Caudate nucleus (tissue), 63 donors: ENCODE measurements at places on chromosomes 5 and 9.

GRCh38 chr5:157607371-157608161, 32.0 kb upstream of the ADAM19 start:
- DNase-seq, result no peak

GRCh38 chr5:139640421-139641115, 7.6 kb upstream of the CXXC5 start:
- DNase-seq, result no peak

- no peak for DNase-seq
Measured at GRCh38 chr9:79592726-79593493, 21.1 kb downstream of the TLE4 start.

GRCh38 chr5:123012321-123012720, 24.2 kb downstream of the PPIC start:
- DNase-seq, result no peak

DNA sequence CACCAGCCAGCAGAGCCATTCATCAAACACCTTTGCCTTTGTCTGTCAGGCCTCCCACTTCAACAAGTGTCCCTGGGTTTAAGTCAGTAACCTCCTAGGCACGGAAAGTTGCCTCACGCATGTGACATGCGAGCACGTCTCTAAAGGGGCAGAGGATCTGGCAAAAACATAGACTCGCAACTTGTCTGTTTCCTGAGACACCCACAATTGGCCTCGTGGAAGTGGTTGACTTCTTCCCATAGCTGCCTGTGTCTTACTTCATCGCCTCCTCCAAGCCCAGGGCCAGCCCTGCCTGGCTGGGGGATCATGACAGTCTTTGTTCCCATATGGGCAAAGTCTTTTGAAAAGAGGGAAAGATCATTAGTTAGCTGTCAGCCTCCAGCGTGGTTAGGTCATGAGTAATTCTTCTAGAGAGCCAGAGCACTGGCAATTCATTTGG, 35.5 kb upstream of the GLRX start:
- no peak for DNase-seq

DNA sequence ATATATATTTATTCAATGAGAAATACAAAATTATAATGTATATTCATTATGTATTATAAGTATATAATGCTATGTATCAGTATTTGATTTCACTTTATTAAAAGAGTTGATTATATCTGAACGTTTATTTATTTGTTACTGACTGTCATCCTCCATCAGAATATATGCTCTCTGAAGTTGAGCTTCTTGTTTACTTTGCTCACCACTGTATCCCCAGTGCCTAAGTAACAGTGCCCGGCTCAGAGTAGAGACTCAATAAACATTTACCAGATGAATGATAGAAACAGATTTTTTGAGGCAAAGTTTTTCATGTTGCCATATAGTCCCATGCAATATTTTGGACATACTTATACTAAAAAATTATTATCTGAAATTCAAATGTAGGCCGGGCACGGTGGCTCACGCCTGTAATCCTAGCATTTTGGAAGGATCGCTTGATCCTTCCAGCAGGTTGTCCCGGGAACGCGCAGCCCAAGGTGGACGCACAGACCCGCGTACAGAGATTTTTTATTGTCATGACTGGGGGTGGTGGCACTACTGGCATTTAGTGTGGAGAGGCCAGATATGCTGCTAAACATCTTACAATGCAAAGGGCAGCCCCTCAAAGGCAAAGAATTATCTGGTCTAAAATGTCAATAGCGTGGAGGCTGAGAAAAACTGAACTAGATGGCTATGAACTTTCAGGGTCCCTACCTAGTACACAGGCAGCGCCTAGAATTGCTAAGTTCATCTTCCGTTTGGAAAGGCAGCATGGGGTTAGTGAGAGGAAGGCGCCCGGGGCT, 761 bp upstream of the DNAJC25 start:
- no peak for DNase-seq

DNA sequence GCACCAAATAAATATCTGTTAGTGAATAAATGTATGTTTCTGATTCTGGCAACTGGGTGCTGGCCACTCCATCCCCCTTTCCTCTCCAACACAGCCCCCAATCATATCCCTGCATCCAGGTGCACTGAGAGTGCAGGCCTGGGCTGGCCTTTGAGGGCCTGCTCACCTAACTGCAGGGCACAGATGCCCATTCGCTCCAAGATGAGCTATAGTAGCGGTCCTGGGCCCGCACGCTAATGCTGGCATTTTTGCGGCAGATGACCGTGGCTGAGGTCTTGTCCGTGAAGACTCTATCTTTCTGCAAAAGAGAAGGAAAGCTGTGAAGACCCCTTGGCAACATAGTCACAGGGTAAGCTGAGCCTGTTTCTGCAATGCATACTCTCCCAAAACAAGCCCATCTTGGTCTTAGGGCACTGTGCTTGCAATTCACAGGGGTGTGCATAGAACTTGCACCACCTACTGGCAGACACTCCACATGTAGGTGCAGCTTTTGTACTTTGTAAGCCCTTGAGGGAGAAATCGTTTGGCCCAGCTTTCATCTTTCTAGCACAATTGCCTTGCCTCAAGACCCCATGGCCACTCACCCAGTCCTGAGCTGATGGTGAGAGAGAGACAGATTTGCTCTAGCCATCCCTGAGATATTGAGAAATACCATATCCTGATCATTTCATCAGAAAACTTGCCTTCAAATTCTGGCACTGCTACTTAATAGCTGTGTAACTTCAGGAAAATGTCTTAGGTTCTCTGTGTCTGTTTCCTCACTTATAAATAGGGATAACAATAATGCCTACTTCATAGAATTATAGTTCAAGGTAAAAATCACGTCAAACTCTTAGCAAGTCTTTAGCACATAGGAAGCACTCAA, 13.5 kb downstream of the IL12B start:
- DNase-seq, result no peak

DNA sequence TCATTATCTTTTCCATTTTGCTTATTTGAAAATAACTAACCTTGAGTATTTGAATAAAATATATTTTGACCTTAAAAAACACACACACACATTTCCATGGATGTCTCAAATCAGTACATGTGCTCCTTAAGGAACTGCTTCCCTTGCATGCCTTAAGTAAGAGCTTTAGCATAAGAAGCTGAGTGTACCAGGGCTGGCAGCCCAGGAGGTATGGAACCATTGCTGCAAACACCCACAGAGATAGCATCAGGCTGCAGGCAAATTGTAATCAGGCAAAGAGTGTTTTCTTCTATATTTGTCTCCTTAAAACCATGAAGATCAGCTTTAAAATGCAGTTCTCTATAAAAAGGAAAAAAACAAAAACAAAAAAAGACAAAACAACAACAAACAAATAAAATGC, 160.6 kb downstream of the PLK2 start:
- DNase-seq, result no peak

DNA sequence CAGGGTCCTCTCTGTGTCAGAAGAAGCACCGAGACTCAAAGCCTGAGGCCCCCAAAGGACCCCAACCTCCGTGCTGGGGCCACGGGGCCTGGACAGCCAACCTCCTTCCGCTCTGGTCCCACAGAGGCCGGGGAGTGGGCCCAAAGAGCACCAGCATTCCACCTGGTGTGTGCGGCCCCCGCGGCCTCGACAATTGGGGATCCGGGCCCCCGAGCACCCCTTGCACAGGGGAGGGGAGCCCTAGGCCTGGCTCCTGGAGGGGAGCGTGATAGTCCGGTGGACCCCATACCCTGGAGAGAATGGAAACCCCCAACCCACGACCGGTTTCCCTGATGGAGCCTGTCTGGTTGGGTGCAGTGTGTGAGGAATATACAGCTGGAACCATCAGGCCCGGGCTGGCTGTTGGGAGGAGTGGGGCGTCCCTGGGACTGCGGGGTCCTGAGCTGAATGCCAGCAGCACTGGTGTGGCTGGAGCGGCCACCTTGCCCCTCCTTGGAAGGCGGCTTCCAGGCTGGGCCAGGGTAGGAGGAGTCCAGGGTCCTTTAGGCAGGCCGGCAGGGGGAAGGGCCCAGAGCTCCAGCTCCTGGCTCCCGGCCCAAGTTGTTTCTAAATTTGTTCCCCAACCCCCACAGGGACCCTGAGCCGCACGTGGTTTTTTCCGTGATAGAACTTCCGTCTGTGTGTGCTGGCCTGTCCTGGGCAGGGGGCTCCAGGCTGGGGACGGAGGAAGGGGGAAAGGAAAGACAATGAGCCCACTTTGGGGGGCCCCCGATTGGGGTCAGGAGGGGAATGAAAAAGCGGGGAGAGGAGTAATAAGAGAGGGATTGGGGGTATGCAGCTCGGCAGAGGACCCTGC, 825 bp upstream of the TOR4A start:
- no peak for DNase-seq

- DNase-seq, result no peak
Measured at GRCh38 chr5:122880749-122881148, 35.3 kb downstream of the SNX24 start.

DNA sequence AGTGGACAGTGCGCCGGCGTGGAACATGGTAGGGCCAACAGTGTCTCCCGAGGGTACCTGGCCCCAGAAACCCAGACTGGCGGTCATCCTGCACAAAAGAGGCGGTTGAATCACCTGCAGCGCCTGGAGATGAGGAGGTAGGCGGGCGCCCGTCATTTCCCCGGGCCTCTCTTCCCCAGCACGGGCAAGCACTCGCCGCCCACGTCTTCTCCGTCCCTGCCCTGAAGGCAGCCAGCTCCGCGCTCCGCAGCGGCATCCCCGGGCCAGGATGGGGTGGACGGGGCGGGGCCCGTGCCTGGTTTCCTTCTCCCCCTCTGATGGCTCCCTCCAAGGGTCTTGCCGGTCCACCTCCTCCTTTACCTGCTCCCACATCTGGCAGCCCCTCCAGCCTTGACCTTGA, 27.1 kb upstream of the N4BP3 start:
- no peak for DNase-seq

- no peak for DNase-seq
Measured at GRCh38 chr9:72755836-72756235, 197.0 kb downstream of the ALDH1A1 start.

- DNase-seq, result peak; percentile 36
Measured at GRCh38 chr5:14035859-14036503, 91.5 kb upstream of the DNAH5 start.

GRCh38 chr5:56290378-56291078, 57.4 kb upstream of the ANKRD55 start:
- no peak for DNase-seq

DNA sequence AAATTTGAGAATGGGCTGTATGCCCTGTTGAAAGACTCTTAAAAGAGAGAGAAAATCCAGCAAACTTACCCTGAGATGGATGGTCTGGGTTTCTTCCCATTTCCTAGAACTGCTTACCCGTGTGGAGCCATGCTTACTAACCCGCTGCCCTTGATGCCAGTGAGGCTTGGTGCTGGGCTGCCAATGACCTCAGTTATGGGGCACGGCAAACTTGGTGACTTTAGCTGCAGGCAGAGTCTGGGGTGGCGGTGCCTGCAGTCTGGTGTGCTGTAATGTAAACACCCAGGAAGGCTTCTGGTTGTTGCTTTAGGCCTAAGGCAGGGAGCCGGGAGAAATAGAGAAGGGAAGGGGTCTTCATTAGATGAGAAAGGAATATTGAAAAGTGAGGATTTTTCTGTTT, 7.3 kb upstream of the TENT4A start:
- no peak for DNase-seq

DNA sequence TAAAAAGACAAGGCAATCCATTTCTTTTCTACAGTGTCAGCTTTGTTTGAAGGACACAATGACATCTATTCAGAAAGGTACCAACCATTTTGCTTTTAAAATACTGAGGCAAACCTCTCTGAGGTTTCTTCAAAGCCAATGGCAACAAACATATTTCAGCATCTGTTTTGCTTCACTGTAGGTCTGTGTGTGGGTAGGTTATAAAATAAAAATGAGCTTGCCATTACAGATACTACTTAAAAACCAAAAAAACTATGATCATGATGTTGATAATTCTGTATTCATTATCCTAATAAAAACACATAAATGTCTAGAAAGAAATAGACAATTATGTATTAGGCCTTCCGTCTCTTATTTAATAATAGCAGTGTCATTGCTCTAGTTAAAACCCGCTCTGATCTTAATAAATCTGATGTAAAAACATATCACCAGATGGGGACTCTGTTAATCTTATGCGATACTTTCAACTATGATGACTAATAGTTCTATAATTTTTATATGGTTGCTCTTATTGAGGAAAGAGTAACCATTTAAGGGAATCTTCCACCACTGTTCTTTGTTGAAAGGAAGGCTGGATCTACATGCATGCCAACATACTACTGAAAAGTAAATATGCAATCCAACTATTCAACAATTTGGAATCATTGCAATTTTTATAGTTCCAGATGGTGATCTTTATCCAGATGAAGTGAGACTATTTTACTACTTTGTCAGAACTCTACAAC, 647.2 kb downstream of the PDE4D start:
- DNase-seq, result no peak

GRCh38 chr5:41763574-41763973, 106.7 kb downstream of the OXCT1 start:
- DNase-seq, result no peak

GRCh38 chr5:115718927-115719326, 93.1 kb upstream of the TMED7 start:
- DNase-seq, result no peak

DNA sequence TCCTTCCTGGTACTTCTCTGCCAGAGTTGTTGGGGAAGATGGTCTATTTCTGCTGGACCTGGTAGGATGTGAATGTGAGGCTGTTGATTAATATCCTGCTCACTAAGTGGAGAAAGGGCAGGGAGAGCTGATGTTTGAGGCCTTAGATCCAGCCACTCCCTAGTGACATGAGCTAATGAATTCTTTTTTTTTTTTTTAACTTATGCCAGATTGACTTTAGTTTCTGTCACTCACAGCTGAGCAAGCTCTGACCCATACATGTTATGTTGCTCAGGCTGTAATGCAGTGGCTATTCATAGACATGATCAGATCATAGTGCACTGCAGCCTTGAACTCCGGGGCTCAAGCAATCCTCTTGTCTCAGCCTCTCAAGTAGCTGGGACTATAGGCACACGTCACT, 75.1 kb upstream of the SPRY4 start:
- no peak for DNase-seq

DNA sequence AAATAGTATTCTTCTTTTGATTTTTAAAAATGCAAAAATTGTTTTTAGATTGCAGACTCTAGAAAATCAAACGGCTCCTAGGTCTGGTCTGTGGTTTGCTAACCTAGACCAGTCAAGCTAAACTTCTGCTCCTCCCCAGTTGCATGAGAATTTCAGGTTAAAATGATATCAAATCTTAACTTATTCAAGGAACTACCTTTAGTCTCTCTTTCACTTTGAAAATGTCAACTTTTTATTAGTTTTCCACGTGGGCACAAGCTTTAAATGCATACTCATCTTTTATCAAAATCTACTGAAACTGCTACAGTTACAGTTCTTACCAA, 8.8 kb downstream of the CAMK4 start:
- DNase-seq, result no peak

GRCh38 chr5:158897444-158898160, 202.1 kb downstream of the EBF1 start:
- no peak for DNase-seq

GRCh38 chr5:167573370-167574127, 717.9 kb upstream of the WWC1 start:
- peak; percentile 25 for DNase-seq

DNA sequence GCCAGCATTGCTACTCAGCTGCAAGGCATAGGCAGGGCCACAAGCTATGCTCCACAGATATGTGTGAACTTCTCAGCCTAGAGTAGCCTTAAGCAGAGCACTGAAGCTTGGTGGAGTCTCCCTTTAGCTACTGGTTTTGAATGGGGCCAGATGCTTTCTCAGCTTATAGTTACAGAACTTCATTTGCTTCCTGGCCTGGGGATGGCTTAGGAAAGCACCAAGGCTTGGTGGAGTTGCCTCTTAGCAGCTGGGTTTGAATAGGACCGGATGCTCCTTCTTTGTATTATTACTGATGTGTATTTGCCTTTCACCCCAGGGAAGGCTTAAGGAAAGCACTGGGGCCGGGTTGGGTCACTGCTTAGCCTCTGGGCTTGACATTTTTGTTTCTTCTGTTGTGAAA, 497.8 kb upstream of the SEMA6A start:
- DNase-seq, result no peak
